Chondrocyte (in vitro differentiated cells): ENCODE measurements at places on chromosomes 5 and 9. TPM values are rescaled to one million over a fixed set of nuclear protein-coding genes. Genes with fewer than 3 reads are reported as not detected.

DNA sequence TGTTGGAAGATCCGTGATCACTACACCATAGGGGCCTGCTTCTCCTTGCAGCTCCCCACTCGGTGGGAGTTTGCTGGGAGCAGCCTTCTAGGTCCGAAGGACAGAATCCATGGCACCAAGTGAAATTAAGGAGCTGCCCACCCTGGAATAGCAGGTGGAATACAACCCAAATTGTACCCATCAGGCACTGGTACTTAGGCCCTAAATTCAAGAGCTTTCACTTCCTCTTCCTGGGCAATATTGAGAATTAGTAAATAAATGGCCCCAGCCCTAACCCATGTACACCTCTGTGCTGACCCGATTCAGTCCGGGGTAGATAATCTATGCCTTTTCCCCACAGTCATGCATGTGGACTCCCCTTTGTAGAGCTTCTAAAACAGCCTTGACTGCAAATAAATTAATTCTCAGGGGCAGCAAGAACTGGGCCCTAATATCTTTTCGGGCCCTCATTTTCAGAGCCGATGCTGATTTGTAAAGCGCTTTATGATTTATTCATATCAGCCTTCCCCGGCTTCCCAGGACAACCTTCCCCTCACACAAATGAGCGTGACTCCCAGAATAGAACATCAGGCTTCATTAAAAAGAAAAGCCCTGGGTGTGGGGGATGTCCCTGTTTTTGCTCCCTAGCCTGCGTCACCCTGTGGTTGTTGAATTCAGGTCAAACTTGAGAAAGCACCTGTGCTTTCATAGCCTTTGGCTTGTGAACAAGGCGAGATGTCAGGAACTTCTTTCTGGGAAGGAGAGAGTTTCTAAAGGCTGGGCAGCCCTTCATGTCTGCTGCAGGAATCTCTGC, 126.1 kb upstream of the TBC1D2 start:
- DNase-seq, result no peak

DNA sequence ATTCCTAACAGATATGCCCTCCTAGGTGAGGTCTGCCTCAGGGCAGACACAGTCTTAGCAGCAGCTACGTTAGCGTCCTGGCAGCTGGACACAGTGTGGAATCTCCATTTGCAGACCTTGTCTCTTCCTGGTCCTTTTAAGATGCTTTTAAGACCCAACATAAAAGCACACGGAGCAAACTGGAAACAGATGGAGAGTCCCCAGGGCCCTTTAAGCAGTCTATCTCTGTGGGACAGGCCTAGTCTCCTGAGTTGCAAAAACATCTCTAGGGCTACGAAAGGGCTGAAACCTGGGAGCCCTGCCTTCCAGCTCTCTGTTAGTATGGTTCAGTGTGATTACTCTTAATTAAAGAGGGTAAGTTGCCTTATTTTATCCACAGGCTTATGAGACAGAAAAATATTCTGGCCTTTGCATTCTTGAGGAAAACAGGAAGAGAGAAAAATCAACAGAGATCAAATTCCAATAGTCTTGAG, 66.0 kb upstream of the GNA14 start:
- no peak for DNase-seq

ZNF300 gene
- 4.0 to 8.6 TPM (median 4.2 TPM) in 3 replicates for total RNA-seq

GRCh38 chr9:90033028-90033650, 428.3 kb downstream of the GADD45G start:
- DNase-seq, result no peak

- no peak for DNase-seq
These were observed 168.7 kb downstream of the TTC39B start for GRCh38 chr9:15138357-15138686.

DNA sequence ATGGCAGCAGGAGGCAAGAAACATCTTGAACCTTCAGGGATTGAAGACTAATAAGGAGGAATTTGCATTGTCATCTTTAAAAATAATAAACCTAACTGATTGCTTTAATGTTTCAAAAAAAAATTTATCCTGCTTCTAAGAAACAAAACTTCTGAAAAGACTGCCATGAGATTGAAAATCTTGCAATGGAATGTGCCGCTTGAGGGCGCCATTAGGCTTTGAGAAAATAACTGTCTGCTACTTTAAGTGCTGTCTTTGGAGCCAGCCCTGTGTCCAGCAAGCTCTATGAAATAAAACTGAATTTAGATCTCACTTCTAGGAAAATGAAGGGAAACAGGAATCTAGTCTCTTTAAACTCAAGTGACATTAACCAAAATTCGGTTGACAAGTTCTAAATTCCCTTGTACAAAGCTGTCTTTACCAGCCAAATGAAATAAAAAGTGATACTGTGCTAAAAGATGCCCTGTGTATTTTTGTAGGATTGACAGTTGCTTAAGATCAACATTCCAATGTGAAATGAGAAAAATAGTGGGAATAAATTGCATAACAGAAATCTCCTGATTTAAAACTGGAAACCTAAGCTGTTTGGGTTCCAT, 79.4 kb downstream of the ESM1 start:
- no peak for DNase-seq

SLC34A3 gene
- total RNA-seq, result not detected in 3 replicates

- DNase-seq, result no peak
These were observed 718.8 kb downstream of the MAT2B start for GRCh38 chr5:164224236-164224635.

BHMT gene
- not detected in 3 replicates for total RNA-seq

PTGS1 gene
- total RNA-seq, result 0.59 to 2.7 TPM (median 0.97 TPM) in 3 replicates

DNA sequence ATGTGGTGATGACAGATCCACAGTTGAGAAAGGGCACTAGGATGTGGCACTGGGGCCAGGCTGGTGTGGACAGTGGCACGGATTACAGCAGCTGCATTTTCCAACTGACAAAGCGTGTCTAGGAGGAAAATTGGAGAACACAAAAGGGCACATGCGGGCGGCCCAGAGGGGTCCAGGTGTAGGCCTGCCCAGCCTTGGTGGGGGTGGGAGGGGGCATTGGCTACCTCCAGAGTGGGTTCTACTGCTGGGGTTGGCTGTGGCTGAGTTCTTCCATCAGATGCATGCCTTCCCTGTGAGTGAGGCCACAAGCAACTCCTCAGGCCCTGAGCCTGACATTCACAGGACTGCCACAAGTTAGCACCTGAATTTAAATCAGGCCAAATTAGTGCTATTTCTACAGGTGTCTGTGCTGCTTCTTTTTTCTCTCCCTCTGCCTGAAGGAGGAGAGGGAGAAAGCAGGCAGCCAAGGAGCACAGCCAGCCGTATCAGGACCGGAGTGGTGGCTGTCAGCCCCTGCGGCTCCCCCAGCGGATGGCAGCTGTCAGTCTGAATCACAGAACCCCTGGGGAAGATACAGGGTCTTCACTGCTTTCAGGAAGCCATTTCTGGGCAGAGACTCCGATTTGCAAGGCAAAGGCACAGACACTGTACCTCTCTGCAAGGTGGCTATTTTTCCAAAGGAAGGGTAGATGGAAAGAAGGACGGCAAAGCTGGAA, 464.2 kb downstream of the SPOCK1 start:
- no peak for DNase-seq

GRCh38 chr5:178483620-178484019, 106.6 kb downstream of the COL23A1 start:
- no peak for DNase-seq

PPP3R2 gene
- not detected in 3 replicates for total RNA-seq

DNA sequence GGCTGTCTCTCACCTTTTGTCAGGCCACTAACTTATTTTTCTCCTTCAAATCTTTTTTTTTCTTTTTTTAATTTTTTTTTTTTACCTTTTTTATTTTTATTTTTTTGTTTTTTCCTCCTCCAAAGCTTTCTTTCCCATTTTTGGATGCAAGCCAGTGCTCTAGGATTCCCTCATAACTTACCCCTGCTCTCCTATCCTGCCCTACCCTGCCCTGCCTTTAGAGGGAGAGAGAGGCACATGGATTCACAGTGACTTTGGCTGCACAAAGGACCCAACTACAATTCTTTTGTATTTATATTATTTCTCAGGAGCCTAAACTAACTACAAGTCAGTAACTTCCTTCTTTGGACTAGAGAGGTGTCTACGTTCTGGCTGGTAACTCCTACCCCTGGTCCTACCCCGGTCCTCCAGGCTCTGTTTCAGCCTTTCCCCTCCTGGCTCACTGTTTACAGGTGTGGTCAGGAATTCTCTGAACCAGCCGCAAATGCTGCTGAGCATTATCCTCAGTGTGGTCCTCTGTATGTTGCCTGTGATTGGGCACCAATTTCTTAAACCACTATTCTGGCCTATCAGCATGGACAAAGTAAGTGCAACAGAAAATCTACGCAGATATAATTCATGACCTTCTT, 8.4 kb upstream of the RUSC2 start:
- DNase-seq, result no peak

DNA sequence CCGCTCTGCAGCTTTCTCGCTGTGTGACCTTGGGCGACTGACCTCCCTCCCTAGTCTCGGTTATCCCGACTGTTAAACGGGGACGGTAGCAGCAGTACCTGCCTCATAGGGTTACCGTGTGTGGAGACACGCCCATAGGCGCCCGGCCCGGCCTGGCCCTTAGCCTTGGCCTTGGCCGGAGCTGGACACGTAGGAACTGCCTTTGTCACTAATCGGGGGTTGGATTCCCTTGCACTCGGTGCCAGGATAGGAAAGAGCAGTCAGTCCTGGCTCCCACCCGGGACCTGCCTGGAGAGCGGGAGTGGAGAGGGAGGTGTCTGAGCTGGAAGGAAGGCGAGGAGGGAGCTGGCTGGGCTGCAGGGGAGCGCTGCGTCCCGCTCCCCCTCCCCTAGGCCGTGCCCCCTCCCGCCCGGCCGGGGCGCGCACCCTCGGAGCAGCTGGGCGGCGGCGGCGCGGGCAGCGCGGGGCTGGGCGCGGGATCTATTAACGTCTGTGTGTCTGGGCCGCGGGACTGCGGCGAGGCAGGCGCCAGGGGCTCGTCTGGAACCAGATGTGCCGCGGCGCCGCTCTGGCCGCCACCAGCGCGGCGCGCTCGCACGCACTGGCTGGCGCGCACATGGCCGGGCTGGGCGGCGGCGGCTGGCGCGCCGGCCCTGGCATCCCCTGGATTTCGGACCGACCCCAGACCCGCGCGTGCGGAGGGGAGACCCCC, 31.7 kb downstream of the PRRX2 start:
- no peak for DNase-seq

DNA sequence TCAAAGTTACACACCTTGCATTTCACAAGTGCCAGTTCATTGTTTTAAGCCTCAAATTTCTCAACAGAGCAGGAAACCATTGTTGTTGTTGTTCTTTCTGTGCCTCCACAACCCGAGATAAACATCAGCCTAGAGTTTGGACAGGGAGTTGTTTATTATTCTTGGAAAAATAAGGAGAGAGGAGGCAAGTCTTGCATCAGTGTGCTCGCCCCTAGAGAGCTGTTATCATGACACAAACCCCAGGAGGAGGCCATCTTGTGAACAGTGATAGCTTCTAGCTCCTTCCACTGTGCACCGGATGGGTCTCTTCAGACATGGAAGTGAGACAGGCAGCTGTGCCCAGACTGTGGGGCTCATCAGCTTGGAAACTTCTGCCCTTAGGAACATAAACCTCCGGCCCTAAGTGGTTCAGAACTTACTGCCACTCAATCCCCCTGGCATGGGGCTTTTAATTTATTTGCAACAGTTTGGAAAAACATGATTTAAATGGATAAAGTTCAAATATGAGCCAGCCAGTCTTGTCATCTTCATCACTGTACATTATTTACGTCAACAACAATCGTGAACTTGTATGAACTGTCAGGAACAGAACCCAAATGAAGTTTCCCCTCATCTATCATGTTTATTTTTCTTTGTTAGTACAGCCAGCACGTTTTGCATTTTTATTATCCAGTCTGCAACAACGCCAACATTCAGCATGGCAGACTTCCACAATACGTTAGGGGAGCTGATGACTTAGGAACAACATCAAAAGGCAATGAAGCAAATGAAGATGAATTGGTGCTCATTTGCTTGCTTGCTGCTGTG, 181.7 kb upstream of the S1PR3 start:
- no peak for DNase-seq

DNA sequence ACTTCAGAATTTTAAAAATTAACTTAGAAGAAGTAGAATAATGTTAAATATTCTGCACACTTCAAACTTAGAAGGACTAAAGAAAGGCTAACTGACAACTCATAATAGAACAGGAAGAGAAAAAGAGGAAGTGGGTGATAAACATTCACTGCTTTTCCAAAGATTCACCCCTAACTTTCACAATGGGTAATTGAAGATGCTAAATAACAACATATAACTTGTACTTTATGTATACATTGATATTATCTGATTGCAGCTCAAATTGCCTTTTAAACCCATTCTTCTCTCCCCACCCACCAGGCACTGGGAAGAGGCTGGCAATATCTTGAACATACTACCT, 376.6 kb downstream of the EFNA5 start:
- DNase-seq, result no peak
